ENCODE measurements at places on chromosomes 4 and X.

GRCh38 chr4:189497996-189498395 lies 442.7 kb upstream of the FRG1 start:
- DNase-seq, result no peak

DNA sequence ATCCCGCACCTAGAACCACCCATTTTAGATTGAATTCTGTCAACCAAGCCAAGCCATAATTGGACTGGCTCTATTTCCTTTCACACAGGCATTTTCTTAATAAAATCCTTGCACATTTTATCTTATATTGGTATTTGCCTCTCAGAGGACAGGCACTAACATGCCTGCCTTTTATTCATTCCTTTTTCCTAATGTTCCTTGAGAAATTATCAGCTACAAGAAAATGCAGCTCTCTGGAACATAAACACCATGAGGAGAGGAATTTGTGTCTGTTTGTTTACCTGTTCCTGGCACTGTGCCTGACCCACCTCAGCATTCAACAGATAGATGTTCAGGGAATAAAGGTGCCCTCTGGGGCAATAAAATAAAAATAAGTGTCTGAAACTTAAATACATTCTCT lies 116.2 kb downstream of the PDHA2 start:
- no peak for DNase-seq

DNA sequence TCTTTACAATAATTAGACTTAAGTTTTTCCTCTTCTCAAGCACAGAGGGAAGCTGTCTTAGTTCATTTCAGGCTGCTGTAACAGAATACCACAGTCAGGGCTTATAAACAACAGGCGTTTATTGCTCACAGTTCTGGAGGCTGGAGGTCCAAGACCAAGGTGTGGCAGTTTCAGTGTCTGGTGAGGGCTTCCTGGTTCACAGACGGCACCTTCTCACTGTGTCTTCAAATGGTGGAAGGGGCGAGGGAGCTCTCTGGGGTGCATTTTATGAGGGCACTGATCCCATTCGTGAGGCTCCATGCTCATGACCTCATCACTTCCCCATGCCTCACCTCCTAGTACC lies 115.7 kb upstream of the MXRA5 start:
- DNase-seq, result no peak

DNA sequence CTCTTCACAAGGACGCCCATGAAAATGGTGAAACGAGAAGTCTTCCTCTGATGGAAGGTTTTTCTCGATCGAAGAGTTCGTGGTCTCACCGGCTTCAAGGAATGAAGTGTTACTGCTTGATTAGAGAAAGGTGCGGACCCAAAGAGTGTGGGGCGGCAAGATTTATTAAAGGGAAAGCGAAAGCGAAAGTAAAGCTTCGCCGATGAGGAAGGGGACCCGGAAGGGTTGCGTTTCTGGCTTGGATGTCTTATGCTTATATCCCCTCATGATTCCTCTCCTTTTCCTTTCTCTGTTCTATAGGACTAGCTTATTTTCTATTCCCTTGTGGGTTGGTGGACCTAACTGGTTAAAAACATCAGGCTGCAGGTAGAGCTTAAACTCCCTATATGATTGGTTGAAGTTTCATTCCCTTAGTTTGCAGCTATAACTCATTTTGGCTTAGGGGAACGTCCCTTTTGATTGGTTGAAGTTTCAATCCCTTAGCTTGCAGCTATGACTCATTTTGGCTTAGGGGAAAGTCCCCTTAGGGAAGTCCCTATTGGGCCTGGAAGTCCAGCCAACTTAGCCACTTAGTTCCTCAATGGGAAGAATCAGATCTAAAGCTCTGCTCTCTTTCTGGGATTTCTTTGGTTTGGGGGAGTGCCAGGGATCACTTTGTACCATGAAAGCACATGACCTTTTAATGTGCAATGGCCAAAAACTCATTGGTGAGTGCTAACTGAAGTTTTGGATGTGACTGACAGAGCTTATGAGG lies 1025.0 kb upstream of the PCDH10 start:
- no peak for DNase-seq

- DNase-seq, result peak; percentile 85
These were observed at the start of gene JAKMIP1 for GRCh38 chr4:6200011-6200921. TSS of gene JAKMIP1 (minus strand) at chr4:6200549. CDS start at chr4:6112850, 87,699 bp downstream.

- no peak for DNase-seq
These were observed 92.1 kb upstream of the WDFY3 start for GRCh38 chr4:85058551-85058950.

GRCh38 chr4:23033796-23034195 lies 341.1 kb downstream of the GBA3 start:
- no peak for DNase-seq

- no peak for DNase-seq
These were observed 54.6 kb upstream of the EOLA2 start for GRCh38 chrX:149992918-149993317.

GRCh38 chr4:108168160-108168670 lies 517 bp downstream of the LEF1 start:
- no peak for DNase-seq
